GM04503 (cell line): ENCODE measurements at places on chromosomes 3 and 15.
A peak's percentile ranks its signal among the peaks of the same experiment; 100 is the strongest.

DNA sequence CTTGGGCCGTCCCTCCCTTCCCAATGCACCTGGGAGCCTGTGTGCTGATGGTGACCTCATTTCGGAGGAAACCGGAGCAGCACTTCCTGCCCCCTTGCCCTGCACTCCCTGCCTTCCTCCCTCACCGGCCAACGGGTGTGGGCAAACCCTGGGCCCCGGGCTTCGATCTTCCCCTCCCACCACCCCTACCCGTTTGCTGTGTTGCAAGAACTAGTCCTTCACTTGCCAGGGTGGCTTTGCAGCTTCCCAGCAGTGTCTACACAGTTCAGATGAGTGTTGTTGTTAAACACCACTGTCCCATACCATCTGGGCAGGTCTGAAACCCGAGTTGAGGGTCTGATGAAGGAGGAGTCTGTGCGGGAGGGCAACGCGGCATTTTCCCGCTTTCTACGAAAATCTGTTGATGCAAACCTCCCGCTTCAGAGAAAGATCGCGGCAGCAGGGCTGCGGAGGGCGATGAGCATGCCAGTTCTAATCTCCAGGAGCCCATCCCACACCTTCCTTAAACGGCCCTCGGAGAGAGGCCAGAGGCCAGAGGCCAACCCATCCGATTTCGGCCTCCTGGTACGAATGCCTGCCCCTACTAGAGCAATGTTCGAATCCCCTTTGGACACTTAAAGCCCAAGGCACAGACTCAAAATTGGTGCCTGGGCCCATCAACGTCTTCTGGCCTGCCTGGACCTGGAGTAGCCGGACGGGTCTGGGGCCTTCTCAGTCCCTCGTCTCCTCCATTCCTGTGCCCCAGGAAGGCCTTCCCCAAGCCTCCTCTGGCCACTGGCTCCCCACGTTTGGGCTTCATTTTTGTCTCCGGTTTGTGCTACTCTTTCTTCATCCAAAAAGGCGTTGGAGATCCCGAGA is 35.7 kb upstream of the POLG start:
- DNase-seq, result no peak

DNA sequence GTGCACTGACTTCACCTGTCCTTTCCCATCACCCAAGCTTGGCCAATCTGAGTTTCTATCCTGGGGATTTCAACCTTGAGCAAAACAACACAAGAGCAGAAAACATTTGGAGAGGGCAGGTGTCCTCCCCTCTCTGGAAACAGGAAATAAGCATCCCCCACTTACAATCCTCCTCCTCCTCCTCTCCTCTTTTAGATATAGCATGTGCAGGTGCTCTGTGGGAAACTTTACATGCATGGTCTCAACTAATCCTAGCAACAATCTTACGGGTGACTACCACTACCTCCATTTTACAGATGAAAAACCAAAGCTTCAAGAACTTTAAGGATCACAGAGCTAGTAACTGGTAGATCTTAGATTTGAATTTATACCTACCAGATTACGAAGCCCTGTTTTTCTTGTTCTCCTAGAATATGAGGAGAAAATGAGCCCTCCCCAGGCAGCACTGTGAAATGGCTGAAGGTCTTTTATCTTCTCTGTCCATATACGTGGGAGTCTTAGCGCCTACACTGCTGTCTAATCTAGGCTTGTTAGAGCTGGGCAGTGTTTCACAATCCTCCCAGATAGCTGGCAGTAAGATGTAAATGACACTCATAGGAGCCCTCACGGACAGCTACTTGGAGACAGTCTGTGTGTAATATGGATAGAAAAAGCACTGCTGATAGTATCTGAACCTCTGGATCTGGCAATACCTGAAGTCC is 301.2 kb upstream of the PROK2 start:
- no peak for DNase-seq

DNA sequence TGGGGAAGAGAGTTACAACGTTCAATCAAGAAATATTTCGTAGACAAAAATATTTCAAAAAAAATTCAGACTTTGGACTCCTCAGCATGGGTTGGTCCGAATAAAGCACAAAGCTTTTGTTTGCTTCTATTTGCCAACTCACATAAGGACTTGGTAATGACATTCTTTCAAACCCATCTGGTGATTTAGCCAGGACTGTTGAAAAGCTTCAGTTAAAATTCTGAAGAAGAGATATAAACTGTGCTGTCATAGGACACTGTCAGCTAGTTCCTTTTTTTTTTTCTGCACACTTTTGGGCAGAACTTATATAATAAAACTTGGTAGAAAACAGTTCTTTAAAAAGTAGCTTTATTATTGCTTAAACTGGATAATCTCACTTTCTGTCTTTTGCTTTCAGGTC is 660.8 kb upstream of the SGO1 start:
- no peak for DNase-seq

GRCh38 chr3:107985496-107985895 is 105.3 kb downstream of the CD47 start:
- no peak for DNase-seq

DNA sequence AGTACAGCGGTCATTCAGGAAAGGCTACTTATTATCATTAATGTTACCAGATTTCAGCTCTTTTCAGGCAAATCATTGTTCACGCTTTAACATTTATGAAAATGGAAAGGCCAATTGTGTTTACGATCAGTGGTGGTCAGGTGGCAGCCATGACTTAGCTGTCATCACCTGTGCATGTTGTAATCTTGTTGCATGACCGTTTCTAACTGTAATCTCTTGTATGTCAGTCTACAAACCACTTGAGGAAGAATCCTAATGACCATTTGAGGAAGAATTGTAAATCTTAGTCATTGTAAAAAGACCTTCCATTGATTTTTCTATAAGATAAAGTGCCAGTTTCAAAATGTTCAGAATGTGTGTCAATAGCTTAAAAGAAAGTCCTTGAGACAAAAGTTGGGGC is 100.4 kb downstream of the SERPINI1 start:
- no peak for DNase-seq

- no peak for DNase-seq
Observed at GRCh38 chr3:25749031-25749581, 34.1 kb downstream of the NGLY1 start.

DNA sequence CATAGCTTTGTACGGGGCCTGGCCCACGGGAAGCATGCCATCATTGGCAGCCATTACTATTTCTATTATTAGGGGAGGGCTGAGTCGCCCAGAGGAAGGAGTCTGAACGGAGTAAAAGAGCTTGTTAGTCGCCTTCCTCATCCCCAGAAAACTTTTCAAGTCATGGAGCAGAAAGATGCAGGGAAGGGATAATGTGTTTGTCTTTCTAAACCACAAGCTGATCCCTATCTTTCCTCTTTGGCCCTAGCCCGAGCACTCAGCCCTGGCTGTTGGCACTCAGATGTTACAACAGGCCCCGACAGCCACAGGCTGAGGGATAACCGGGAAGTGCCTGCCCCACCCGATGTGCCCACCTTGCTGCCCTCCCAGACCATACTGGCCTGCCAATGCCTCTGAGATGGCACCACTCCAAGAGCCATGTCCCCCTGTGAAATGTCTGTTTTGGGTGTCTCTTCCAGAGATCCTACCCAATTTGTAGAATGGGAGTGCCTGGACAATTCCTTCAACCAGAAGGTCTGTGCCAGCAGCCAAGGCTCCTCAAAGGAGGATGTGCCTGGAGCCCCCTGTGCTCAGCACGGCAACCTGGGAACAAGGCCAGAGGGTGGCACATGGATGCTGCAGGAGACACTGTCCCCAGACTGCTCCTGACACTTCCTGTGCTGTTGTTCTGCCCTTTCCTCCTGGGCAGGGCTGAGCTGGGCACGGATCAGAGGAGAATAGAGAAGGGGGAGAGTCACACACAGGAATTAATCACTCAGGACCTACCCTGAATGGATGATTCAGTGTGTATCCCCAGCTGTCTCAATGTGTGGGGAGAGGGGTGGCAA is 10.8 kb downstream of the PAK6 start:
- DNase-seq, result peak; percentile 11

DNA sequence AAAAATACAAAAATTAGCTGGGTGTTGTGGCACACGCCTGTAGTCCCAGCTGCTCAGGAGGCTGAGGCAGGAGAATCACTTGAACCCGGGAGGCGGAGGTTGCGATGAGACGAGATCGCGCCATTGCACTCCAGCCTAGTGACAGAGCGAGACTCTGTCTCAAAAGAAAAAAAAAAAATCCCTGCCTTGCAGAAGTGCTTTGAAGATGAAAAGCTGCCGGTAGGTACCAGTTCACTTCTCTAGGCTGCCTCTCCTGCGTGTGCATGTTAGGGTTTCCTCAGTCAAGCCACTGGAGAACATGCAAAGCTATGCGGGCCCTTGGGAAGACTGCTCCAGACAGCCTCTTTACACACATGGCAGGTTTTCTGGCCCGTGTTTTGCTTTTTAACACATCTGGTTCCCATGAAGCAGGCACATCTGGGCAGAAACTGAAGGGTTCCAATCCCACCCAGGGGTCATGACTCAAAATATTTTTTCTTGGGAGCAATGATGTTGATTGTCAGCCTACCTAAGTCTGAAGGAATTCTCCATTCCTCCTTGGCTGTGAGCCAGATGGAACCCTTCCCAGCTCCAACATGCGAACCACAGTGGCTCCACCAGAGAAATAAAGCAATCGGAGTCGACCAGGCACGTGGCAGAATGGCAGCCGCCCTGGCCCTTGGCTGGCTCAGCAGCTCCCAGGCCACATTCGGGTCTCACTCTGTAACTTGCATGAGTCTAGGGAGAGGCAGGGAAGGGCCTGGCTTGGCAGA is 29.6 kb downstream of the MGLL start:
- peak; percentile 79 for DNase-seq

- no peak for DNase-seq
Observed at GRCh38 chr15:68616397-68616796, 37.6 kb downstream of the CORO2B start.

GRCh38 chr3:114649331-114649730 is 355.5 kb downstream of the TIGIT start:
- DNase-seq, result no peak

DNA sequence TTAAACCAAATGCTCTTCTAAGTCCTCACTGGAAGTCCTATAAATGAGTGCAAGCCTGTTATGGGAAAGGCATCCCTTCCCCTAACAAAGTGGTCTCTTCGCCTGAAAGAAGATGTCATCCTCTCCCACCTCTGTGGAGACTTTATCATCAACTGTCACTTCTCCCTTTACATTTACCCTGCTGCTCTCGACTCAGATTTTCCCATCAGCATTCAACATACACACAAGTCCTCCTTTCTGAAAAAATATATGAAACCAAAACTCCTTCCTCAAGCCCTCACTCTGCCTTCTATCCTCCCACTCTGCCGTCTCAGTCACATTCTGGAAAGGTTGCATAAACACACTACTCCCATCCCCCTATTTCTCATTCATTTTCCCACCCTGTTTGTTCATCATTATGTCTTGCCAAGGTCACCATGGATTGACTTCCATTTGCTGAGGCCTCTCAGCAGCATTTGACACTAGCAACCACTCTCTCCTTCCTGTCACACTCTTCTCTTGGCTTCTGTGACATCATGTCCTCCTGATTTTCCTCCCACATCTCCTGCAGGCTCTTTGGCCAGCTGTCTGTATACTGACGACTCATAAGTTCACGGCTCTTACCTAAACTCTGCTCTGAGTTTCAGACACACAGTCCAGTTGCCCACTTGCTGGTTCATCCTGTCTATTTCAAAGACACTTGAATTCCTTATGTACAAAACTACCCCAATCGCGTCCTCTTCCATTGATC is 70.3 kb upstream of the SMAD3 start:
- DNase-seq, result no peak

GRCh38 chr3:157844216-157844615 is 262.0 kb downstream of the SHOX2 start:
- DNase-seq, result no peak

- no peak for DNase-seq
Observed at GRCh38 chr3:157151627-157152026, 8.3 kb downstream of the CCNL1 start.

- DNase-seq, result no peak
Observed at GRCh38 chr15:79060175-79060574, 30.4 kb downstream of the RASGRF1 start.

DNA sequence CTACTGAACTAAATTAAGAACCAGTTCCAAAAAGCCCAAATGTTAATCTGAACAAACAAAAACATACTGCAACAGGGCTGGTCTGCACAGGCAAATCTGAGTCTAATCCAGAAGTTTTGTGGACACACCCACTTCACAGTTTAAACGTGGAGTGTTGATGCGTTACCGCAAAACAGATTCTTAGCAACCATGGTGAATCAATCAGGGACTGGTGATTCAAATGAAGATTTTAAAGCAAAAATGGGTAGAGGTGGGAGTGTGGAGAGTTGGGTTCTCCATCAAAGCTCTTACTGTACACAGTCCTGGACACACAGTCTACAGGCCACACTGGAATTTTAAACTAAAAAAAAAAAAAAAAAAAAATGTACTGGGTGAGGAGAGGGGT is 5.2 kb downstream of the ANXA2 start:
- DNase-seq, result peak; percentile 69

GRCh38 chr15:85700767-85701166 is 94.0 kb downstream of the KLHL25 start:
- DNase-seq, result no peak

DNA sequence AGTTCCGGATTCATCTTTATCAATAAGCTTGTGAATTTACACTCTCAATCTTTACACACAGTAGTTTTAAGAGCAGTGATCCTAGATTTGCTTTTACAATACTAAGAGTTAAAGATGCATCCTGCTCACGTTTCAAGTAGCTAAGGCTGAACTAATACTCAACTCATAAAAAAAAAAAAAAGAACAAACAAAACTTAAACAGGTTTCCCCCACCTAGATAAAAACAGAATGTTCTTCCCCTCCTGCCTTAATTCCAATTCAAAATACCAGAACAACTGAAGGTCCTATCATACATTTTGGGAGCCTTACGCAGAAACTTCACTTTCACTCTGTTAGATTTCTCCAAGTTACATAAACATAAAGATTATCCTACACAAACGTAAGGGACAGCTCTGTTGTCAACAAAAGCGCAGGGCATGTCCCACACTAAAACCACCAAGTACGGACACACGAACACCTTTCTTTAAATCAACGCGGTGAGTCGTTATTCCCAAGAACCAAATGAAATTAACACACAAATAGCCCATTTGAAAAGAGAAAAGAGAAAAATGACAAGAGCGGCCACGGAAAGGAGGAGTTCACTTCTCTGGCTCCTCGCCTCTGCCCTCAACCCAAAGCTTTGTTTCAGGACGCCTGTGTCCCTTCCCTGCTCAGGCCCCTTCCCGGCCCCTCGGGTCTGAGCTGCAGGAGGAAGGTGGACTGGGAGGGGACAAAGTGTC is 941 bp downstream of the CBLB start:
- no peak for DNase-seq

GRCh38 chr3:168883145-168883544 is 780.4 kb downstream of the MECOM start:
- no peak for DNase-seq
